ENCODE measurements at places on chromosomes 13 and 19.

GRCh38 chr13:110650436-110650835, 35.1 kb downstream of the NAXD start:
- DNase-seq, result no peak

GRCh38 chr19:35117799-35118198, 2.2 kb downstream of the FXYD3 start:
- no peak for DNase-seq

GRCh38 chr19:14683439-14683838, 6.4 kb upstream of the ZNF333 start:
- DNase-seq, result no peak

GRCh38 chr13:102191951-102192502, 209.8 kb downstream of the FGF14 start:
- no peak for DNase-seq

DNA sequence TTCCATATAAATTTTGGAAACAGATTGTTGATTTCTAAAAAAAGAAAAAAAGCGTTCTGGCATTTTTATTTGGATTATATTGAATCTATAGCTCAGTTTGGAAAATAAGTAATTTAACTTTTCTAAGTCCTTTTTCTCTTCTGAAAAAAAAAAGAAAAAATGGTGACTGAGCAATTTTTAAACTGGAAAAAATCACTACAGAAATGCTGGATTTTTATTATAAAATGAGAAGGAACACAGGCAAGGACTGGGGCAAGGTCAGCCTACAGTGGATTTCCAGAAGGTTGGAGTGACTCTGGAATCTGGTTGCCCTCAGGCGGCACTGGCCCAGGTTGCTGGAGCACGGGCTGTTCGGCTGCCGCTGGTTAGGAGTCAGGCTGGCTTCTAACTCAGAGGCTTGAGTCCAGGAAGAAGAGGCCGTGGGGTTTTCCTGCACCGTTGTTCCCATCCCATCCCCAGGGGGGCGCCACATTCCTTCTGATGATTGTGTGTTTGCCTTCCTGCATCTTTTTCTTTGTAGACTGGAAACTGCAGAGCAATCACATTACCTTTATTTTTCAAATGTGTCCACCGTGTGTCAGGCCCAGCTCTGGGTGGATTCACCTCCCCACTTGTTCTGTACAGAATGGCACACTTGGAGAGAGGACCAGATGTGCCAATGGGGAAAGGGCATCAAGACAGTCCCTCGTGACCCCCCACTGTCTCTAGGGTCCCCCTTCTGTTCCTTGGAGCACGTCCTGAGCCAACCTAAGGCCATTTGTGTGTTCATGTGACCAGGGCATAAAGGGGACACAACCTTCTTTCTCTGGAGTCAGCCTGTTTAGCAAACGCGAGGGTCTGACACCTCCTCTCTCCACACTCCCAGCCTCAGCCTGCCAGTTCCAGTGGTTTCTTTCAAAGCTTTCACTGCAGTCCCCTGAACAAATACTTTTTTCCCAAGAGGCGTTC, 44.5 kb upstream of the GTF3A start:
- no peak for DNase-seq

- DNase-seq, result no peak
Observed at GRCh38 chr13:99813336-99814095, 158.1 kb downstream of the ZIC5 start.

- no peak for DNase-seq
Observed at GRCh38 chr13:24827799-24828198, 63.8 kb downstream of the RNF17 start.

DNA sequence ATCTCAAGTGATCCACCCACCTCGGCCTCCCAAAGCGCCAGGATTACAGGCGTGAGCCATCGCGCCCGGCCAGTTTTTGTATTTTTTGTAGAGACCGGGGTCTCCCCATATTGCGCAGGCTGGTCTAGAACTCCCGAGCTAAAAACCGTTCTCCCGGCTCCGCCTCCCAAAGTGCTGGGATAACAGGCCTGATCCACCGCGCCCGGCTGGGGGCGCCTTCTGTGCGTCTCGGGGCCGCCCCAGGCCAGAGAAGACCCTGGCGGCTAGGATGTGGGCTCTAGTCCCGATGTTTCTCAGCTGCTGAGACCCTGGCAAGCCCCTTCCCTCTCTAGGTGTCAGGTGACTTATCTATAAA, 3.6 kb downstream of the ARHGAP45 start:
- DNase-seq, result no peak

GRCh38 chr13:59182241-59182640, 981.5 kb downstream of the DIAPH3 start:
- DNase-seq, result no peak

DNA sequence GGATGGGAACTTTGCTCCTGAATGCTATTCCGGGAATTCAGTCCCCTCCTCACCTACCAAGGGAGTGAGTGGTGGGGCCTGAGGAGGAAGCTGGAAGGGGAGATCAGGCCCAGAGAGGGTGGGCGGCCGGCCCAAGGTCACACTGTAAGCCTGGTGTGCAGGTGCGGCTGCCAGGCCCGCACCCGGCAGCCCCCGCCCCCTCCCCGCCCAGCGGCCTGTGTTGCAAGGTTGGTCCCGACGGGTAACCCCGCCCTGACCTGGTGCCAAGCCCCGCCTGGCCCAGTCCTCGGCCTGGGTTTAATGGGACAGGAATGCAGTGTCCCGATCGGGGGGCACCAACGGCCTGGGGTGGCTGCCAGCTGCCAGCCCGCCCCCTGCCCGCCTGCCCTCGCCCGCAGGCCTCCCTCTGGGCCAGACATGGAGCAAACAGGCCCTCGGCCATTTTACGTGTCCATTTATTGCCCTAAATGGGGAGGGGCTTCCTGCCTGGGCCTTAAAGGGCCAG, 5.5 kb downstream of the ZBTB7A start:
- DNase-seq, result no peak

- DNase-seq, result no peak
Observed at GRCh38 chr13:23902975-23903905, 5.9 kb upstream of the C1QTNF9B start.

- DNase-seq, result no peak
Observed at GRCh38 chr19:51027126-51027806, 850 bp upstream of the KLK11 start.

- no peak for DNase-seq
Observed at GRCh38 chr13:84962849-84963248, 836.4 kb downstream of the SLITRK6 start.

- no peak for DNase-seq
Observed at GRCh38 chr19:51944798-51945552, 17.7 kb downstream of the ZNF613 start.

GRCh38 chr13:45084515-45084914, 35.8 kb upstream of the GTF2F2 start:
- DNase-seq, result no peak

GRCh38 chr19:1474011-1474764, 4.8 kb downstream of the C19orf25 start:
- DNase-seq, result no peak

Data from esophagus squamous epithelium (tissue), 5 donors.